ENCODE measurements at places on chromosomes 4 and X.

GRCh38 chrX:148611993-148612392 lies 111.6 kb downstream of the AFF2 start:
- no peak for DNase-seq

DNA sequence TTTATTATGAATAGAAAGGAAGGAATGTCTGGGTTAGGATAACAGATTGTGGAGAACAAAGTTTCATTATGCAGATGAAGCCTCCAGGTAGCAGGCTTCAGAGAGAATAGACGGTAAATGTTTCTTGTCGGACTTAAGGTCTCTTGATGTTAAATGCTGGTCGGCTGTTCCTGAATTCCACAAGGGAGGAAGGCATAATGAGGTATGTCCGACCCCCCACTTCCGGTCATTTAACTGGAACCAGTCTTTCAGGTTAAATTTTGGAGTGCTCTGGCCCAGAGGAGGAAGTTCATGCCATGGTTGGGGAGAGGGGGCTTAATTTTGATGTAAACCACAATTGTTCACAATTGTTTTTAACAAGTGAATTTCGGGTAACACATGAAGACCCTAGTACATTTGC lies 158.1 kb upstream of the VCX3A start:
- no peak for DNase-seq

DNA sequence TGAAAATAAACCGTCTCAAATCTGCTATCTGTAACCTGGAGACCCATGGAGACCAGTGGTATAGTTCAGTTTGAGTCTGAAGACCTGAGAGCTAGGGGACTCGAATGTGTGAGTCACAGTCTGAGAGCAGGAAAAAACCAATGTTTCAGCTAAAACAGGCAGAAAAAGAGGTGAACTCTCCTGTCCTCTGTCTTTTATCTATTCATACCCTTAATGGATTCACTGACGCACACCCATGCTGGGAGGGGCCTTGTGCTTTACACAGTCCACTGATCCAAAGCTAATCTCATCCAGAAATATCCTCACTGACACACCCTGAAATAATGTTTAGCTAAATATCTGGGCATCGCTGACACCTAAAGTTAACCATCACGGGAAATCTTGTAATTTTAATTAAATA lies 297.9 kb downstream of the GPM6A start:
- DNase-seq = no peak

DNA sequence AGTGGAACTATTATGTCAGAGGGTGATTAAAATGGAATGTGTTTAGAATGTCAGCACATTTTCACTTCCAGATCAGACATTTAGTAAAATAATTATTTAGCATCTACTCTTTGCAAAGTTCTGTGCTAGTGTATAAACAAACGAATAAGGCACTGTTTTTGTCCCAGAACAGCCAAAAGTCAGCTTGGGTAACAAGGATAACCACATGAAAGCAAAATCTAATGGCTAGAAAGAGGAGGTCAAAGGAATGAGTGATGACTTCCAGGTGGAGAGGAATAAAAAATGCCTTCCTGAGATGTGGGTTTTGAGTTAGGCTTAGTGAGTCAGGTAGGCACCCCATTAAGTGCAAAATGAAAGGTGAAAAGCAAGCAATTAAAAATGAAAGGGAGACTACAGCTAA lies 112.6 kb downstream of the ATP10D start:
- no peak for DNase-seq

GRCh38 chrX:13285693-13286092 lies 34.2 kb downstream of the ATXN3L start:
- DNase-seq = no peak

- no peak for DNase-seq
Observed at GRCh38 chr4:106305435-106306055, 10.5 kb downstream of the TBCK start.

GRCh38 chr4:66633477-66633876 lies 911.8 kb downstream of the CENPC start:
- DNase-seq = no peak

DNA sequence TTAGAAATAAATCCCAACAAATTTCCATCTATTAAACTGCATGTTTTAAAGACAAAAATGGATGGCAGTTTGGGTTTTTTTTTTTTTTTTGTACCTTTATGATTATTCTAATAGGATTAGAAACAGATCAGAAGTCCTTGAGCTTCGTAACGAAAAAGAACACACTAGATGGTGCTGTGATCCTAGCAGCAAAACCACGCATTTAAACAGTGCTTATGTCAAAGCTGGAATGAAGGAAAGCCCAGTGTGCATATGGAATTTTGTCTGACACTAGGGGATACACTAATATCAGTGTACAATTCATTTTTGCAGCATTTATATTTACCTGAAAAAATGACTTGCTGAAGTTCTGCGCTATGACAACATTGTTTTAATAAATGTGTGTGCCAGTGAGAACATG lies 229.1 kb downstream of the VEGFC start:
- DNase-seq = no peak

- no peak for DNase-seq
Observed at GRCh38 chr4:69471639-69472038, 24.1 kb downstream of the UGT2B4 start.

DNA sequence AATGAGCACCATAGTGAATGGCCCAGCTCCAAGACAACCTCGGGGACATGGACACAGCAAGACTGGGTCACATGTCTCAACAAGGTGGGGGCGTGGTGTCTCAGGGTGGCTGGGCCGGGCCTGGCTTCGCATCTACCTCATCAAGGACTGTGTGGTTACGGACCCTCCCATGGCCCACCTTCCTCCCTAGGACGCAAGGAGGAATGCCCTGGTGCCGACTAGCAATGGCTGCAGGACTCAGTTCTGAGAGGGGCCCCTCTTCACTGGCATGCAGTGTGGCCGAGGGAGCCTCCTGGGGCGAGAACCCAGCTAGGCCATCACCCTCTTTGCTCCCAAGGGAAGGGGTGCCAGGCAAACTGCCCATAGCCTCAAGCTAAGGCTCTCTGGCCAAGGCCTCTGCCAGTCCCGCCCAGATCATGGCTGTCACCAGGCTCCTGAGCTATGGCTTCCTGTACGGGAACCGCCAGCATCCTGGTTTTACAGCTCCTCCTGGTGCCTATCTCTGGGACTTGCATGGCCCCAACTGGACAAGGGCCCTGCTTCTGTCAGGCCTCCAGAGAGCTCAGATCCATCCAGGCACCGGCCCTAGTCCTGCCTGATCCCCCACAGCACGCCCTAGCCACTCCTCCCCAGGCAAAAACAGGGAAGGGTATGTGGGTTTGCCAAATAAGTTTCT lies 218.0 kb upstream of the AGTR2 start:
- no peak for DNase-seq

DNA sequence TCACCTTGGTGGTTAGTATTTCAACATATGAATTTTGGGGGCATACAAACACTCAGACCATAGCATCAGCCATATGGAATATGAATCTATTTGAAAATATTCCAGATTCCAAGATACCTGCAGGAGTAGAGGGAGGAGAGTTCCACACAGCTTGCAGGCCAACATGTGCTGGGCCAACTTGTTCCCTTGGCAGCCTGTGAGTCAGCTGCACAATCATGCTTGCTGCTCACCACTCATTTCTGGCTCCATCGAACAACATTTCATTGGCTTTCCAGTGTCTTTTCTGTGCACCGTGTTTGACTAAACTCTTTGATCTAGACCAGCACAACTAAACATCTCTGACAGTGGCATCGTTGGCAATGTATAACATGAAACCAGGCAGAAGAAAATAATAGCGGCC lies 282.5 kb upstream of the RASGEF1B start:
- no peak for DNase-seq

DNA sequence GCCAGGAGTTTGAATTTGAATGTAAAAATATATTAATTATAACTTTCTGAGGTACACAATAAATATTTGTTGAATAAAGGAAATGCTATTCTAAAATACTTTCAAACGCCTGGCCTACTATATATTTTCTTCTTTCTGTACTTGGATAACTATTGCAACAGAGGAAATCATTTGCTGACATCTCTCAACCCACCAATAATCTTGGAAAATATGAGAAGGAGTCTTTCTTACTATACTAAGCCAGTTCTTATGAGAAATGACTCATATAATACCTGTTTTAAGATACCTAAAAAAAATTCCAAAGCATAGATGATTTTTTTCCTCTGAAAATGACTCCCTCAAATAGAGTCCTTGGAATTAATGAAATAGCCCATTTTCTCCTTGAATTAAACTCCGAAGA lies 64.1 kb downstream of the CAMK2D start:
- no peak for DNase-seq

- DNase-seq = no peak
Observed at GRCh38 chr4:168659741-168660465, 163.1 kb downstream of the PALLD start.

- no peak for DNase-seq
Observed at GRCh38 chr4:4651811-4652755, 110.2 kb upstream of the STX18 start.

DNA sequence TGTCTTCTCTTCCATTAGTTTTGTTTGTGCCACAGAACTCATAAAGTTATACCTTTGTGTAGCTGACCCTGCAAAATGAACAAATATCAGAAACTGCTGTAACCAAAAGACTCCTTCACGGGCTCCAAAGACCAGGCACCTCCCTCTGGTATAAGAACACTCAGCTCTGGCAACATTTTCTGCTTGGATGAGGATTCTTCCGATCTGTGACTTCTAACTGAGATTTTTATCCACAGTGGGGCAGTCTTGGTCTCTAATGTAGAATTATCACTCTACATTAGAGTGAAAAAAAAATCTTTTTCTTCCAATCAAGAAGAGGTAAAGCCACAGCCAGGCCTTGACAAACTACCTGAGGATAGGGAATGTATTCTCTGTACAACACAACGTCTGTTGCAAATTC lies 38.5 kb upstream of the PRSS48 start:
- DNase-seq = no peak

DNA sequence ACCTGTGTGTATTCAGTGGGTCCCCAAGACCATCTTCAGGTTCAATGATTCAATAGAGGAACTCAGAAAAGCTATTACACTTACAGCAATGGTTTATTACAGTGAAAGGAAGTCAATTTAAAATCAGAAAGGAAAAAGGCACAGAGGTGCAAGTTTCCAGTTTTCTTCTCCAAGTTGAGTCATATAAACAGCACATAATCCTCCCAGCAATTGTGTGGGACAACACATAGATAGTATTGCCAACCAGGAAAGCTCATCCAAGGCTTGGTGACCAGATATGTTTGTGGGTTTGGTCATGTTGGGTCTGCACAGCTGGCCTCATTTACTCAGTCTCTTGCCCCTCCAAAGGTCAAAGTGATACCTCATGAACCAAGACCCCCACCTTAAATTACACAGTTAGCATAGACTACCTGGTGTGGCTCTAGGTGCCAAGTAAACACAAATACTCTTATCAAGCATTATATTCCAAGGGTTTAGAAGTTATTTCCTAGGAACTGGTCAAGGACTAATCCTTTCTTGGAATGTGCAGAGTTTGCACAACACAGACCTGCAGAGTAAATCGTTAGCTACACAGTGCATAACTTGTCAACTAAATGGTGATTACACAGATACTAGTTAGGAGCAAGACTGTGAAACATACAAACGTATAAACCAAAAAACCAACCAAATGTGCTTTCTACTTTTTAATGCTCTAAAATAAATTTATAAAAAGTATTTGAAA lies 777.3 kb downstream of the PCDH18 start:
- DNase-seq = no peak

GRCh38 chr4:4248885-4249203 lies 821 bp upstream of the TMEM128 start:
- DNase-seq = no peak

DNA sequence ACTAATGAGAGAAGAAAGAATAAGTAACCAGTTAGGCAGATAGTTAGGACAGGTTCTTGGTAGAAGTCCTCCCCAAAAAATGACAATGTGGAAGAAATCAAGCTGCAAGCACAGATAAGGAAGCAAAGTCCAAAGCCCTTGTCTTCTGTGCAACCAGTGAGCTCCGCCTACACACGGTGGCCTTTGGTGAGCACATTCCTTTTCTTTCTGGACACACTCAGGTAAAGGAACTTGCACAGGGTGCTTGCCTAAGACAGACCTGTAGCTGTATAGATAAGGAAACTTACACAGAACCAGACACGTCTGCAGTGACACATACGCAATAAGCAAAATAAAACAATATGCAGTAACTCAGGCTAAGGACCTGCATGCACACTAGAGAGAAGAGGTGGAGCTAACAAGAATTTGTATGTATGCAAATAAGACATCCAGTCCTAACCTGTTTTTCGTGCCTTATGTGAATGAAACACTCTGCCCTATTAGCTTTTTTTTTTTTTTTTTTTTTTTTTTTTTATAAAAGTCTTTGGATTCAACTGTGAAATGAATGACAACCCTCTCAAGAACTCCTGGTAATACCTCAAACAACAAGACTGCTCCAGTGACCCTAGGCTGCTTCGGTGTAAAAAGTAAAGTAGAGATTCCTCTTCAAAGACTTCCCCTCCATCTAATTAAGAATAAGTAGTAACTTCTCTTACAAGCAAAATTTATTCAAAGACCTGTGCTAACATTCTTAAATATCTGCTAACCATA lies 48.8 kb downstream of the UGT2B10 start:
- DNase-seq = no peak

- no peak for DNase-seq
Observed at GRCh38 chr4:13970349-13970748, 342.8 kb upstream of the BOD1L1 start.

GRCh38 chr4:137448402-137448801 lies 83.9 kb downstream of the PCDH18 start:
- DNase-seq = no peak

- no peak for DNase-seq
Observed at GRCh38 chrX:14504960-14505538, 24.3 kb upstream of the GLRA2 start.

DNA sequence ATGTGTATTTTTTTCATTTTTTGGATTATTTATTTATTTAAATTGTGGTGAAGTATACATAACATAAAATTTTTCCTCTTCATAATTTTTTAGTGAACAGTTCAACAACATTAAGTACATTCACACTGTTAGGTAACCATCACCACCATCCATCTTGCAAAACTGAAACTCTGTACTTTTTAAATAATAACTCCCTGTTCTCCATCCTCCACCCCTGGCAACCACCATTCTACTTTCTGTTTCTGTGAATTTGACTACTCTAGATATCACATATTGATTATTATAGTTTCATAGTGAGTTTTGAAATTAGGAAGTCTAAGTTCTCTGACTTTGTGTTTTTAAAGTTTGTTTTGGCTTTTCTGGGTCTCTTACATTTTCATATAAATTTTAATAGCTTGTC lies 89.3 kb upstream of the STX18 start:
- no peak for DNase-seq

DNA sequence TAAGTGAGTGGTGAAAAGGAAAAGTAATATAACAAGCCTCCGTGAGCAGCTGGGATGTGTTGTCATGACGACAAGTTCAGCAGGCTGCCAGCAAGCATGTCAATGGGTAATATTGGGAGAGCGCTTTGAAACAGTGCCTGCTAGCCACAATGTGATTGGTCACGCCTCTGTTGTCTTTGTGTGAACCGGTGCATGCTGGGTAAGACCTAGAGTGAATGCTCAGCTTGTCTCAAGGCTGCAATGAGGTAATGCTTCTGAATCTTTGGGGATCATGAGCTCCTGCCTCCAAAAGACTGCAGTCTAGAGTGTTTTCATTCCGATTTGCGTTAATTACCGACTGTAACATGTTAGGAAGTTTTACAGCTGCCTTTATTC lies 54.9 kb downstream of the STOX2 start:
- no peak for DNase-seq

- no peak for DNase-seq
Observed at GRCh38 chr4:87516683-87517082, 12.5 kb downstream of the SPARCL1 start.
